ENCODE measurements at places on chromosomes 2 and 18. TPM values are rescaled to one million over a fixed set of nuclear protein-coding genes. Genes with fewer than 3 reads are reported as not detected.

- no peaks in the 10 kb centered on the region for H3K27me3 ChIP-seq
- H3K4me1 ChIP-seq: peaks cover 26% of the 10 kb centered on the region
- H3K27ac ChIP-seq: no peak overlapping the region
- DNase-seq: no peak
- no peak overlapping the region for H3K4me3 ChIP-seq
- no peaks in the 10 kb centered on the region for H3K36me3 ChIP-seq
Measured at GRCh38 chr2:234964631-234965461, 13.0 kb downstream of the SH3BP4 start.

DNA sequence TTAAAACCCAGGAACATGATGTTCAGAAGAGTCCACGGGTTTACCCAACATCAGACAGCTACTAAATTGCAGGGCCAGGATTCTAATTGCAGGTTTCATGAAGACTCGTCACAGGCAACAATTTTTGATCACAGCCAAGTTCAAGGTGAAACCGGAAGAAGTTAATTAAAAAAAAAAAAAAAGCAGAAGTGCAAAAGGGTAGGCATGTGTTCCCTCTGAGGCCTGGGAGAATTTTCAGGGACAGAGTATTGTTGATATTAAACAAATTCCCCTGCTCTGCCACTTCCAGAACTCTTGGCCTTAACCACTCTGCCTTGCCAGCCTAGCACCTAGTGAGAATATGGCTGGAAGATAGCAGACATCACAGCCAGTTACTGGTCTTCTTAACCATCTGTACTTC lies 99.4 kb upstream of the TRIB2 start:
- H3K4me3 ChIP-seq: no peak overlapping the region
- no peaks in the 10 kb centered on the region for H3K36me3 ChIP-seq
- H3K27ac ChIP-seq: no peak overlapping the region
- no peaks in the 10 kb centered on the region for H3K4me1 ChIP-seq
- H3K27me3 ChIP-seq: no peaks in the 10 kb centered on the region

GRCh38 chr2:23399674-23400261 lies 14.8 kb downstream of the KLHL29 start:
- no peak overlapping the region for H3K4me3 ChIP-seq
- no peak for DNase-seq
- H3K4me1 ChIP-seq: peaks cover 12% of the 10 kb centered on the region
- no peak overlapping the region for H3K27ac ChIP-seq
- peaks cover 4% of the 10 kb centered on the region for H3K27me3 ChIP-seq

- no peaks in the 10 kb centered on the region for H3K36me3 ChIP-seq
- H3K27ac ChIP-seq: no peak overlapping the region
- no peaks in the 10 kb centered on the region for H3K27me3 ChIP-seq
- H3K4me1 ChIP-seq: no peaks in the 10 kb centered on the region
Measured at GRCh38 chr2:241943209-241943850, 73.8 kb downstream of the RTP5 start.

IGFBP5 gene
- 145 TPM for total RNA-seq
